ENCODE measurements at places on chromosomes 11 and 22.

GRCh38 chr11:78179459-78180071 lies 8.9 kb downstream of the KCTD21 start:
- DNase-seq = no peak

GRCh38 chr11:132422722-132423121 lies 1052.3 kb downstream of the NTM start:
- no peak for DNase-seq

- DNase-seq = no peak
Measured at GRCh38 chr11:19441752-19442553, 201.2 kb upstream of the E2F8 start.

GRCh38 chr11:116580799-116581198 lies 192.0 kb downstream of the BUD13 start:
- no peak for DNase-seq

GRCh38 chr11:10314199-10315072 lies 9.6 kb downstream of the ADM start:
- DNase-seq = peak; percentile 59

DNA sequence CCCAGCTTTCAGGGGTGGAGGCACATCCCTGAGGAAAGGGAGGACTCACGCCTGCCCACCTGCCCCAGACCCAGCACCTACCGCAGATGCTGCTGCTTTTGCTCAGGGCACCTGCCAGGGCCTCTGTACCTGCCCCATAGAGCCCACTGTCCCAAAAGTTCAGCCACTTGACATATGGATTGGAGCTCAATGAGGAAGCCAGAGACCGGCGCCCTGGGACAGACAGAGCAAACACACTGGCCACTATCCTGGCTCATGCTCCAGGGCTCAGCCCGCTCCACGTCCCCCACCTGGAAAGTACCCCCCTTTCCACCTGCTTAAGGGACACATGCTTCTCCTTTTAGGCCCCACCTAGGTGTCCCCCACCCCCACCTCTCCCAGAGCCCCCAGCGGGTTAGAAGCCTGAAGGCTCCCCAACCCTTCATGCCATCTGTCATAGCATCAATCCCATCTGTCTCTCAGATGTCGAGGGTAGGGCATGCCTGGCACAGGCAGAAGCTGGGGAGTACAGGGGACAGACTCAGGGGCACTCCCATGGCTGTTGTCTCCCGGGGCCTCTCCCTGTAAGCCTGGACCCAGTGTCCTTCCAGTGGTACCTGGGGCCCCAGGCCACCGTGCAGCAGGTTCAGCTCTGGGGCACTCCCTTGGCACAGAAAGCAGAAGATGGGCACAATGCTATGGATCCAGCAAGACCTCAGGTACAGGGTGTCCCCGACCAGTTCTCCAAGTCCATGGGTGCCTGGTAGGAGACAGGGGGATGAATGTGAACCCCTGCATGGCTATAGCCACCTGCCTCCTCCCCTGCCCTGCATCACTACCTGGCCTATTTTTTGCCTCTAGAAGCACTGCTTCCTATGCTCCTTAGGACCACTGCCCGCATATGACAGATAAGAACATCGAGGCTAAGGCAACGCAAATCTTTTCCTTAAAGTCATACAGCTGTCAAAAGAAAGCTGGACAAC lies 2.2 kb upstream of the P2RX6 start:
- DNase-seq = no peak

- no peak for DNase-seq
Measured at GRCh38 chr11:76329084-76329648, 51.8 kb downstream of the THAP12 start.

- DNase-seq = no peak
Measured at GRCh38 chr11:44629732-44630345, 64.4 kb downstream of the CD82 start.

GRCh38 chr22:17827466-17827865 lies 53.2 kb upstream of the BID start:
- no peak for DNase-seq

DNA sequence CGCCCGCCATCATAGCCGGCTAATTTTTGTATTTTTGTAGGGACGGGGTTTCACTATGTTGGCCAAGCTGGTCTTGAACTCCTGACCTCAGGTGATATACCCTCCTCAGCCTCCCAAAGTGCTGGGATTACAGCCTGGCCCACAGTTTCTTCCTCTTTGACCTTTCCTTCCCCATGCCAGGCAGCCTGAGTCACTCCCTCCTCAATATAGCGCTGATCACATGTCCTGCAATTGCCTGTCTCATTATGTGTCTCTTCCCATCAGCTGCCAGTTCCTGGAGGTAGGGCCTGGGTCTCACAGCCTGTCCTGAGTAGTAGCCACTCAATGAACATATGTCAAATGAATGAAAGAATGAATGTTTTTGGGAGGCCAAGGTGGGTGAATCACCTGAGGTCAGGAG lies 43.0 kb upstream of the CCDC134 start:
- peak; percentile 56 for DNase-seq

Measured in suppressor macrophage treated with lipopolysaccharide for 4 hours (primary cell).